ENCODE measurements at places on chromosomes 13 and 19.

DNA sequence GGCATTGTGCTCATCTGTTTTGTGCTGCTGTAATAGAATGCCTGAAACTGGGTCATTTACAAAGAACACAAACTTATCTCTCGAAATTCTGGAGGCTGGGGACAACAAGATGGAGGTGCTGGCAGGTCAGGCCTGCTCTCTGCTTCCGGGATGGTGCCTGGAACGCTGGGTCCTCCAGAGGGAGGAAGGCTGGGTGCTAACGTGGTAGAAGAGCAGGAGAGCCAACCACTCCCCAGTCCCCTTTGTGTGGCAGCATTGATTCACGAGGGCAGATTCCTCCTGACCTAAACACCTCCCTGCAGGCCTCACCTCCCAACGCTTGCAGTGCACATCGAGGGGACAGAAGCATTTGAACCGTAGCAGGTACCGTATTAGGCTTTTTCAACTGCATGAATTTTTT lies 34.1 kb upstream of the TFDP1 start:
- DNase-seq = no peak

- DNase-seq = no peak
Measured at GRCh38 chr19:6577476-6578125, 13.3 kb downstream of the CD70 start.

DNA sequence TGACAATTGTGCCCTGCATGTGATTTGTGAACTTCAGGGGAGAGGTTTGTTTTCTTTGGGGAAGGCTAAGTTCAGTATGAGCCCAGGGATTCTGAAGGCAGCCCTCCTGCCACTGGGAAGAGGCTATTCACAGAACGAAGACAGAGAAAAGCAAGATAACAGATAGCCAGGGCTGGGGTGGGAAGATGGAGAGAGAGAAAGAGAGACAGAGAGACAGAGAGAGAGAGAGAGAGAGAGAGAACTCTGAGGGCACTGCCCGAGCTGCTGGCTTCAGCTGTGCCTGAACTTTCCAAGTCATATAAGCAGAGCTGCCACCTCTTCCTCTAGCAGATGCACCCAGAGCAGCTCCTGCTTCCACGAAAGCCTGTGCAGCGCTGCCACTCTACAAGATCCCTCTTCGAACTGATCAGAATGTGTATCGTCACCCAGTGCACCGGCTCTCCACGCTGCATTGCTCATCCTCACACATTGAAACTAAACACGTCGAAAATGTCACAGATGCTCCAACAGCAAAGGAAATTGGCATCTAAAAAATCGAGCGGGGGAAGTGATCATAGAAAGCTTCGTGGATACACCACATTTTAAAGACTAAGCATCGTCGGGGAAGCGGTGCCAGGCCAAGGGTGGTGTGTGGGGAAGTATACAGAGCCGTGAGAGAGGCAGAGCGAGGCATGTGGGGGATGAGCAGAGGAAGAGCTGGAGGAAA lies 81.8 kb upstream of the SIAH3 start:
- DNase-seq = no peak

- DNase-seq = no peak
Measured at GRCh38 chr19:55457683-55458457, 3.6 kb downstream of the ISOC2 start.

DNA sequence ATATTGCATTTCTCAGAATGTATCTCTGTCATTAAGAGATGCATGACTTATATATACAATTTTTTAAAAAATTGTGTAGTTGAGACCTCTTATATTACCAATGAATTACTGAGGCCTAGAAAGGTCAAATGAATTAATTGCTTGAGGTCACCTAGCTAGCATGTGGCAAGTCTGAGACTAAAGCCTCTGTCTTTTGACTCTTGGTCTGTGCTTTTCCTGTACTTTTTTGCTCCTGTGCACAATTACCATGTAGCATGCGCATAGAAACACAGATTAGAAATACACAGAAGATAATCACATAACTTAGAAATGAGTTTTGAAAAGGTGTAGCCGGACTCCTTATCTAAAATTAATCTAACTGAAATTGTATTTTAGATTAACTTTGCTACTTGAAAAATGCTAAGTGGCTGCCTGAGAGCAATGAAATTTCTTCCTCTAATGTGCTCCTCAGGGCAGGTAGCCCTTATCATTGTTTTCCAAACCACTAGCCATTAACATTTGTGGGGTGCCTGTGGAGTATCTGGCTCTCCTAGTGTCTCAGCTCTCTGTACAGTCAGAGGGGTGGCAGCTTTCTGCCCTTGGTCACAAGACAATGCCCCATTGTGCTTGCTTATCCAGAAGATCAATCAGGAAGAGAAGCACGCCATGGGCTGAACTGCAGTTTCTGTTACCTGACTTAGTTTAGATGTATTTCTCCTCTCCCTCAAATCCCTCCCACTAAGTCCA lies 119.6 kb downstream of the RFC3 start:
- DNase-seq = no peak

GRCh38 chr19:16139752-16140151 lies 3.7 kb upstream of the HSH2D start:
- DNase-seq = no peak

GRCh38 chr13:49654011-49654410 lies 25.7 kb downstream of the ARL11 start:
- no peak for DNase-seq

DNA sequence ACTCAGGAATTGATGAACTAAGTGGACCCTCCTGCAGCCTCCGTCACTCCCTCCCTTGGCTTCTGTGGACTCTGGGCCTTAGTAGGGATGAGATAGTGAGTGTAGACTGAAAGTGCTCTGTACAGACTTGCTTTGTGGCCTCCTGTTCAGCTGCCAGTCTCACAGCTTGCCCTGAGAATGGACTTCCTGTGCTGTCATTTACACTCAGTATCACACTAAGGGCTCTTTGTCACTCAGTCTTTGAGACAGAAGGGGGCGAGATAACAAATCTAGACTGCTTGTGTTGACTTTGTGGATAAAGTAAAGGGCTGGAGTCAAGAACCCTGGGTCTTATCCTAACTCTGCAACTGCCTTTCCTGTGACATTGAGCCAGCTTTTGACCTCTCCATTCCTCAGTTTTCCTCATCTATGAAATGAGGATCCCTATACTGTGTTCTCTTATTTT lies 21.0 kb upstream of the SPRY2 start:
- DNase-seq = no peak

GRCh38 chr13:67224148-67224846 lies 5.8 kb downstream of the PCDH9 start:
- peak; percentile 41 for DNase-seq

DNA sequence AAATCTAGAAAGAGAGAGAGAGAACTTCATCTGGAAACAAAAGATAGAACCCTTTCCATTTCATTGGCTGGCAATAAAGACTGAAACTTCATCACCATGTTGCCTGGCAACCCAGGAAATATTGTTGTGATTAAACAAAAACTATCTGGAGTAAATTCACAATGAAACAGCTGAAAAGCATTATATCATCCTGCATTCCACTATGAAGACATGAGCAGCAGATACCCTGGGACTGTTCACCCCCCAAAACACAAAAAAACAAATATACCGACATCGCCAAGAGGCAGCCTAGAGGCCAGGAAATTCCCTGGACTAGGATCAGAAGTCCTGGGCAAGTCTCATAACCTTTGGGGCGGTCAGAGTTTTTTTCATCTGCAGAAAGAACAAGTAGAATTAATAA lies 158.3 kb downstream of the FOXO1 start:
- no peak for DNase-seq

GRCh38 chr19:2514981-2515518 lies 39.1 kb downstream of the GADD45B start:
- no peak for DNase-seq

GRCh38 chr19:50686310-50687032 lies 33.1 kb downstream of the SHANK1 start:
- DNase-seq = no peak

DNA sequence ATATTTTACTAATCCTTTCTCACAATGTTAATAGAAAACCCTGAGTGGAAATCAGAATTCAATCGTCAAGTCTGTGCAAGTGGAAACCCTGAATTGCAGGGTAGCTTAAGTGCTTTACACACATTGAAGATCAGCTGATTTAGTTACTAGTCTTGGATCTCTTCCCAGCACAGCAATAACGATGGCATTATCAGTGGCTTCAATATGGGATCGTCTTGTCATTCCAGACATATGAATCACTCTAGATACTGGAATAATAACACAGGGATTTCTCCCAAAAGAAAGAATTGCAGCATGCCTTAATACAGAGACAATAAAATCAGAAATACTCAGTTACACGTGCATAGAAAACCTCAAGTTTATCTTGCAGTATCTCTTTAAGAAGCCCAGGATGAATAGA lies 12.6 kb upstream of the METTL21C start:
- no peak for DNase-seq

DNA sequence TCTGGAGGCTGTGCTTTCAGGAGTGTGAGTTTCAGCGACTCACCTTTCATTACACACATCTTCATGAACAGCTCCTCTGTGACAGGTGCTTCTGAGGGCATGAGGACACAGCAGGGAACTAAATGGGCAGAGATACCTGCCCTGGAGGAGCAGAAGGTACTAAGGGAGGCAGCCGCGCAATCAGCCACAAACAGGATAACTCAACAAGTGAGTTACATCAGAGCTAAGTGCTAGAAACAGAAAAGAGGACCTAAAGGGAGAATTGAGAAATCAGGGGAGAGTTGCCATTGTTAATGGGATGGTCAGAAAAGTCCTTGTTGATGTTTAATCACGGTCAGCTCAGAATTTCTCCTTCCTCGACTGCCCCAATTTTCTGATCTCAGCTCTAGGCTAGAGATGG lies 42.5 kb downstream of the SYDE1 start:
- DNase-seq = no peak

DNA sequence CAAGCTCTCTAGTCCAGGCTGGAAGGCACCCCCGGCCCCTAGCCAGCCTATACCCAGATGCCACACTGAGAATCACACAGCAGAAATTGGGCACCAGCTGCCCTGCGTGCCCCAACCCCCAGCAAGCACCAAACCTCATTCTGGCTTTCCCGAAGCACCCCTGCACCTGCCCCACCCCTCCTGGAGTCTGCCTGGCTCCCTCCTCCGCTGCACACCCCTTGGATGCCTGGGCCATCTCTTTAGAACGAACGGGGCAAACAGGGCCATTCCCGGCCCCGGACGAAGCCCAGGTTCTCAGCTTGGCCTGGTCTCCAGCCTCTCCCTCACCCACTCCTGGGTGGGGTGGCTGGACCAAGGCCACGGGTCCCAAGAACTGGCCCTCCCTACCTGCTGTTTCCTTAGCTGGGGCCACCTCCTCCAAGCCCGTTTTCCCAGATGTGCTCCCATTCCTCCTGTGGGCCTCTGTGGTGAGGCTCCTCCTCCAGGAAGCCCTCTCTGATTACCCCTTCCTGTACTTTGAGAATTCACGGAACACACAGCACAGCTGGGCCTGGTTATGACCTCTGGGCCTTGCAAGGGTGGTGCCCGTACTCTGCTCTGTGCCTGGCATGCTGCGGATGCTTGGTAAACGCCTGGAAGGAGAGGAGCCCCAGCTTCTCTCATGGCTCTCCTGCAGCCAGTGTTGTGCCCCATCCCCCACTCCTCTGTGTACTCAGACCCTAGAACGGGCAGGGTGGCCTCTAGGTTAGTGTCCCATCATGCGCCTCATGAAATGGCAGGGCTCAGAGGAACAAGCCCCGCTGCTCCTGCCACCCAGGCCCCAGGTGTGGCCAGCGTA lies 21.4 kb downstream of the CEBPG start:
- DNase-seq = no peak

GRCh38 chr19:17346109-17346671 lies 8.8 kb downstream of the GTPBP3 start:
- peak; percentile 88 for DNase-seq

GRCh38 chr13:76383676-76384461 lies 502.3 kb downstream of the KCTD12 start:
- DNase-seq = no peak

DNA sequence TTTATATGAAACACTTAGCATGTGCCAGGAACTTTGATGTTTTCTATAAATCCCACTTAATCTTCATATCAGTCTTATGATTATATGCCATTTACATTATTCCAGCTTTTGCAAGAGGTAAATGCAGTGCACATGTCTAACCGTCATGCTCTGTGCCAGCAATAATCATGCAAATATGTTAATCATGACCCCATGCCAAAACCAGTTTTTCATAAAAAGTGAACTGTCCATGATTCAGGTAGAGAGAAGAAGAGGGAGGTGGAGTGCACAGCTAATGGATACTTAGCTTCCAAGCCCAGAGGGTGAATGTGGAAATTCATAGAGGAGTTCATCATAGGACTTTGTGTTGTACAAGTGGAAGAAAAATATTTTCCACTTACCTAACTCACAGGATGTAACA lies 458.4 kb downstream of the TBC1D4 start:
- DNase-seq = no peak

DNA sequence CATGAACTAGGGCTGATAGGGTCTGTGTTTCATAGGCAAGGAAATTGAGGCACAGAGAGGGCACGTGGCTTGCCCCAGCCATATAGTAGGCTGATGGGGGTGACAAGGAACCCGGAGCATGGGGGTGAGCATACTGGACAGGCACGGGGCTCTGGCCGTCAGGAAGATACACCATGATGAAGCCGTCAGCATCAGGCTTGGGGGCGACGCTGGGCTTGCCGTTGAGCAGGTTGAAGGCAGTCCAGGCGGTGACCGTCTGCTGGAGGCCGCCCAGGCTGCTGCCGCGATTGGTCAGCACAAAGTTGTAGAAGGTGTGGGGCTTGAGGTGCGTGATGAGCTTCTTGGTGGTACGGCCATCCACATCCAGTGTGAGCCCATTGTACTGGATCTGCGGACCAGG lies 119.7 kb downstream of the PTPRS start:
- DNase-seq = no peak

- DNase-seq = no peak
Measured at GRCh38 chr13:113045251-113046127, 60.1 kb upstream of the F7 start.

DNA sequence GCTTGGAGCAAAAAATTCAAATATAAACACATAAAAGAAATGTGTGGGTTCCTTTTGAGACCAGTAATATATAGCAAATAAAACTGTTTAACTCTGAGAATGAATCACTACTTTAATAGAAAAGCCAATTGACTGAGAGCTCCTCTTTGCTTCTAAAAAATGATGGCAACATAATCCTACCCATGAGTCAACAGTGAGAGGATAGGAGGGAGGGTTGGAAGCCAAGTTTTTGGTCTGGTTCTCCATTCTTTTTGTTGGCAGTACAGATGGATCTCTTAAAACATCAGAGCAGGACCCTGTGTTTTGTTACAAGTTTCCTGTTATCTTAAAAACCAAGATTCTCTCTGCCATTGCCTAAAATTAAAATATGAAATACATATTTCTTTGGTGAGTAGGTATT lies 50.0 kb upstream of the POSTN start:
- no peak for DNase-seq

GRCh38 chr13:51829568-51829899 lies 15.4 kb downstream of the TMEM272 start:
- DNase-seq = no peak

GRCh38 chr13:39341251-39341650 lies 261.7 kb downstream of the LHFPL6 start:
- DNase-seq = no peak

- DNase-seq = no peak
Measured at GRCh38 chr13:110055089-110055488, 251.9 kb downstream of the COL4A1 start.

DNA sequence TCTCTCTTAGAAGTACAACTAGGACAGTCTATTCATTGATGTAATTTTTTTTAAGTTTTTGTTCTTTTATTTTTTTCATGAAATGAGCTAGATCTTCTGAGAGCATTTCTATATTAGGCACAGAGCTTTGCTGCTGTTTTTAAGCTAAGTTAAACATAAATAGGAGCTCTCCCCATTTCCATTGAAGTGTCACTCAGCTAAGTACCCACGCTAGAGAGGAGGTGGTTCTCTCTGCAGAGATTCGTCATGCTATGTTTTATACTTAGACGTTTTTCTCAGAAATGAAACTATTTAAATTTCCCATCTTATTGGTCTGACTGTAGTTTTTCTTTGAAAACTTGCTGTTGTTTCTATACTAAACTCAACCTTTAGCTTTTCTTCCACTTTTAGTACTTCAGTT lies 271.5 kb downstream of the PCDH9 start:
- DNase-seq = no peak

All from stimulated activated CD4-positive, alpha-beta T cell treated with anti-CD3 and anti-CD28 coated beads, Interleukin-2, amount 100 ng/mL, for 24 hours (primary cell).